Activated T-cell treated with anti-CD3 and anti-CD28 coated beads, Interleukin-2, amount 50 U/mL, for 1 hour (primary cell): ENCODE measurements at places on chromosomes 1 and 21.

DNA sequence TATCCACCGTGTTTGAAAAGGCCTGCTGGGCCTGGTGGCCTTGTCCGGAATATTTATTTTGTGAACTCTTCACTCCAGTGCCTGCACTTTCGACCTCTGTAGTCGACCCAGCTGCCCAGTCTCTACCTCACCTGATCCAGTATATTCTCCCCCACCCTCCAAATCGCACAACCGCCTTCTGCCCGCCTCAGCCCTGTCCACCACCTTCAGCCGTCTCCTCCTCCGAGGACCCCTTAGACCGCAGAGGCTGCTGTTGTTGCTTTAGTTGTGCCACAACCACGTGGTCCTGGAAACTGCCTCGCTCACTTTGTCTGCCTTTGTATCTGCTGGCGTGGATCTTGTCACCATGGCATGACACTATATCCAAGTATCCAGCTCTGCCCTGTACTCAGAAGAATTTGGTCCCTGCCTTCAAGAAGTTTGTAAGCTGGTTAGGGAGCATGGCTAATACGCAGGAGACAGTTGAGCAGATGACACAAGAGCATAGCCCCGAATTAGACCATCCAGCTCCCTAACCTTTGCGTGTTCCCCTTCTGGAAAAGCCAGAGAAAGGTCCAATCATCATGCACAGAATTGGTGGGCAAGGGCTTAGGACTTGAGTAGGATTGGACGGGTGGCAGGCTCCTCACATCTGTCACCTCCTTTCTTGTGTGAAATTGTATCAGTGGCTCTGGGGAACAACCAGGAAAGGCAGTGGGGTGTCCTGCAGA lies 1.5 kb downstream of the PHGDH start:
- no peak for DNase-seq

DNA sequence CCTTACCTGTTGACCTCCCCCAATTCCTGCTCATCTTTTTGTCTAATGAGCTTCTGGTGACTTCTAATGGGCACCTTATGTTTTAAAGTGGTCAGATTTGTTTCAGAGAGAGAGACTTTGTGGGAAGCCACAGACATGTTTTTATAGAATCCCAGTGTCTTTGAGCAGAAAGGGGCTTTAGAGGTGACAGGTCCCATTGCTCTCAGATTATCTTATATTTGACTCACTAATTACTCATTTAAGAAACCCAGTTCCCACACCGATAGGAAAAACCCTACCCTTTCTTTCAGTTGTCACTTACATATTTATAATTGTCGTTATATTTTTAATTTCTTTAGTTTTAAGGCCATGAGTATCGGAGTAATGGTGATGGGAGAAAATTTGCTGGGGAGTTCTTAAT lies 215.5 kb downstream of the CAMTA1 start:
- no peak for DNase-seq

DNA sequence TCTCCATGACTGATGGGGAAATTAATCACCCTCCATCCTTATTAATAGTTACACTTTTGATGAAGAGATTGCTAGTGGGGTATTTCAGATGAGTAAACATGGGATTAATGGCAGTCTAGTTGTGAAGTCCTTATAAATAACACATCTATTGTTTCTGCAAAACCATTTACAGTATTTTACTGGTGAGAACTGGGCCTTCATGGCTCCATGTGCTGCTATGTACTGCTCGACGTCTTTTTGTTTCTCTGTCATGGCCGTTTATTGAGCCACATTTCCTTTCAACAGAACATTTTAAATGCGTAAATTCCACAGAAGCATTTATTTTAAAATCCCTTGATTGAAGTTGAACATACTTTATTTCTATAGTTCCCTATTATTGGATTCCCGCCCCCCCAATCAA lies 34.5 kb downstream of the SPEN start:
- no peak for DNase-seq

- DNase-seq: no peak
These were observed 15.6 kb upstream of the TACSTD2 start for GRCh38 chr1:58592522-58593134.

GRCh38 chr1:172163498-172164215 lies 256.8 kb upstream of the C1orf105 start:
- DNase-seq: no peak

GRCh38 chr21:43300496-43301408 lies 126.2 kb downstream of the SIK1 start:
- DNase-seq: no peak

DNA sequence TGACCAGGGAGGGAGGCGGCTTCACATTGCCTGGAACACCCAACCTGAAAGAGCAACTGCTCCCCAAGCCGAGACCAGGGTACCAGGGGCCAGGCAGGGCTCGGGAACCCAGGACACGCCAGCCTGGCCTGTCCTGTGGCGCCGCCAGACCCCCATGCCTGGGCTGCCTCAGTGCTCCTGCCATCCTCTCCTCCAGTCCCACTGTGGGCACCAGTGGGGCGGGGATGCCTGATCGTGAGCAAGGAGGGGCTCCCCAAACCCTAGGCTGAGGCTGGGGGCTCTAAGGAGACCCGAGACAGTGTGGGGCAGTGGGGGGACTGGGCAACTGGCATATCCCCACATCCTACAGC lies 45.1 kb downstream of the WNT9A start:
- no peak for DNase-seq

- no peak for DNase-seq
These were observed 118.7 kb upstream of the RRP15 start for GRCh38 chr1:218166268-218166945.

GRCh38 chr1:226125097-226125630 lies 61.4 kb downstream of the ACBD3 start:
- DNase-seq: peak; percentile 92

DNA sequence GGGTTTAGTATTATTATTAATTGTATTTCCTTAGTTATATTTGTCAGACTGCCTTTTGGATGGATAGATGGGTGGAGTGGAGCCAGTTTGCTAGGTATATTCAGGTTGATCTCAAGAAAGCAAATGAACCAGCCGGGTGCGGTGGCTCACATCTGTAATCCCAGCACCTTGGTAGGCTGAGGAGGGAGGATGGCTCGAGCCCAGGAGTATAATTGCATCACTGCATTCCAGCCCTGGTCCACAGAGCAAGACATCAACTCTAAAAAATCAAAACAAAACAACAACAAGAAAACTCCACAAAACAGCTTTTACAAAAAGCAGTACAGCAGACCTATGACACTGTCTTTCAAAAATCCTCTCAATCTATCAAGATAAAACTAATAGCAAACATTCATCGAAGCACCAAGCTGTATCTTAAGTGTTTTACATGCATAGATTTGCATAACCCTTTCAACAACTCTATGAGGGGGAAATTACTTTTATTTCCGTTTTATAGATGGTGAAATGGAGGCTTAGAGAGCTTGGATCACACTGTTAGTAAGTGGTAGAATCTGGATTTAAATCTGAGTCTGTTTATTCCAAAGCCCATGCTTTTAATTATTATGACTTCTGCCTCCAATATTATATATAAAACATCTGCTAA lies 25.5 kb downstream of the KMO start:
- no peak for DNase-seq

DNA sequence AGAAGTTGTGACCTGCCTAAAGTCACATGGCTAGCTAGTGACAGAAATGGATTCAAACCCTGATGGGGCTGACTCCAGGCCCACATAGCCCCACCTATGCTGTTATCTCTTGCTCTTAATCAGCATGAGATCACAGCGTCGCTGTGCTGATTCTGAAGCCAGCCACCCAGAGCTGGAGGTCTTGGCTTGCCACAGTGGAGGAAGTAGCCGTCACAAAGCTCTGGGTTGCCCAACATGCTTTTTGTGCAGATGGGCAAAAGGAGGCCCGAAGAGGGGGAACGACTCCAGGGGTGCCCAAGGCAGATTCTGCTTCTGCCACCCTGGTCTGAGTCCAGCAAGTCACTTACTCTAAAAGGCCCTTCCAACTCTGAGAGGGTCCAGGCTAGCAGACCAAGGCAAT lies 14.7 kb upstream of the MFSD2A start:
- no peak for DNase-seq

GRCh38 chr1:199295107-199295506 lies 656.3 kb downstream of the PTPRC start:
- no peak for DNase-seq

- no peak for DNase-seq
These were observed 30.7 kb downstream of the ALPL start for GRCh38 chr1:21539933-21540332.

- no peak for DNase-seq
These were observed 4.6 kb downstream of the ZFP69B start for GRCh38 chr1:40454873-40455272.

GRCh38 chr21:37483776-37484175 lies 117.2 kb downstream of the DYRK1A start:
- DNase-seq: no peak

GRCh38 chr1:209708297-209708696 lies 3.7 kb downstream of the HSD11B1 start:
- no peak for DNase-seq

DNA sequence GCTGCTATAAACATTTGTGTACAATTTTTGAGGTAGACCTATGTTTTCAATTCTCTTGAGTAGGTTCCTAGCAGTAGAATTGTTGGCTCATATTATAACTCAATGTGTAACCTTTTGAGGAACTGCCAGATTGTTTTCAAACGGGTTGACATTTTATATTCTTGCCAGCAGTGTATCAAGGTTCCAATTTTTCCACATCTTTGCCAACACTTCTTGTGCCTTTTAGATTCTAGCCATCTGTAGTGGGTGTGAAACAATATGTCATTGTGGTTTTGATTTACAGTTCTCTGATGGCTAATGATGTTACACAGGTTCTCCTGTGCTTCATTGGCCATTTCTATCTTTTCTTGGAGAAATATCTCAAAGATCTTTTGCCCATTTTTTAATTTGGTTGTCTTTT lies 36.4 kb downstream of the MAP3K7CL start:
- no peak for DNase-seq

- no peak for DNase-seq
These were observed 78.9 kb downstream of the DSCAM start for GRCh38 chr21:40768056-40768455.

GRCh38 chr1:245014247-245015029 lies 140.3 kb upstream of the KIF26B start:
- no peak for DNase-seq

DNA sequence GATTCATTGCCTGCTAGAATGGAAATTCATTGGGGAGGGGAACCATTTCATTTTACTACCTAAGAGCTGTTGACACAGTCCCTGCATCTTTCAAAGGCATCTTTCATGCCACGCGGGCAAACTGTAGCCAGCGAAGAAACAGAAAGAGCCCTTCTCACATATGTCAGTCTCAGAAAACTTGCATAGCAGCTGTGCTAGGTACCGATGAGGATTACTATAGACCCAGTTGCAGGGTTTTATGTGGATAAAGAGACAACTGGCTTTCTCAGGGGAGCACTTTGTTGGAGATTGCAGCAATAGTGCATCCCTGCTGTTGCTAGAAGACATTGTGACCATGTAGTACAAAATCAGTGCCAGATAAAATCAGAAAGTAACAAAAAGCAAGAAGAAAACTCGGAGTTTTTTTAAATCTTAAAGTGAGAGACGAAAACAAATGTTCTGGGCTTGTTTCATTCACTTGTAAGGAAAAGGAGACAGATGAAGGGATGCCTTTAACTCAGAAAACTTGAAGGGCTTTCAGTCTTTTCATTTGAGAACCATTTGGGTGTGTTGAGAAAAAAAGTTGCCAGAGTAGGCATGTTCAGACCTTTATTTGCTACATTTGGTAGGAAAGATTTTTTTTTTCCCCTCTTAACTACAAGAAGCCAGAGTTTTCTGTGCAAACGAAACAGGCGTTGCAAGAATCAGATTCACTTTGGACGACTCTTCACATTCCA lies 804.1 kb downstream of the USP25 start:
- DNase-seq: no peak

DNA sequence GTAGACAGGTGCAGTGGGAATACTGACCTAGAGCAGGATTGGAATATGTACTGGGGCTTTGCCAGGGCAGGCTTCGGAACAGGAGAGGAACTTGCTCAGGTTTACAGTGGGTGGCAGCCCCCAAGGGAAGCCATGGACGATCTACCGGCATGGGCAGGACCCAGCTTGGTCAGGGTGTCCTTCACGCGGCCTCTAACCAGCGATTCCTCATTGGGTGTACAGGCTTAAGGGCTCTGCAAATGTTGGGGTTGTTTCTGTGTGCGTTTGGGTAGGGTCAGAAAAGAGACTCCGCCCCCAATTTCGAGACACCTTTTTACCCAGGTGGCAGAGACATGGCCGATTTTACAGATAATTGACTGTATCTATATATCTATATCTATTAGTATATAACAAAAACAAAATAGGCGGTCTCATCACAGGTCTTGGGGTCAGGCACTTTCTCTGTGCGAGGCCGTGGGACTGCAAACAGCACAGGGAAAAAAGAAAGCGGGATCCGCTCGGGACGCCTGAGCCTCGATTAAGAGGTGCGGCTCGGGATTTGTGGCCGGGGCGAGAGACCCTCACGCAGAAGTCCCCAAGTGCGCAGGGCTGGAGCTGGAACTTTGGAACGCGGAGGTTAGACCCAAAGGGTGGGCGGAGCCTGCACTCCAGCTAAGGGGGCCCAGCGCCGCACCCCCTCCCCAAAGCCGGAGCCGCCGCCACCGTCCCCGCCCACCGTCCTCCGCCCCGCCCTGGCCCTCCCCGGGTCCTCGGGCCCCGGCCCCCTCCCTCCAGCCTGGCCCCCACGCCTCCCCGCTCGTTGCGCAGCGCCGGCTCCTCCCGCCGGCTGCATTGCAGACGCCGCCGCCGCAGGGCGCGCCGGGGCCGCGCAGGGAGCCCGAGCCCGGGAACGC lies 67.5 kb upstream of the VAMP3 start:
- peak; percentile 45 for DNase-seq

- DNase-seq: no peak
These were observed 32.3 kb downstream of the EEIG2 start for GRCh38 chr1:108592030-108592759.

GRCh38 chr1:8349961-8350360 lies 32.0 kb downstream of the SLC45A1 start:
- DNase-seq: no peak

DNA sequence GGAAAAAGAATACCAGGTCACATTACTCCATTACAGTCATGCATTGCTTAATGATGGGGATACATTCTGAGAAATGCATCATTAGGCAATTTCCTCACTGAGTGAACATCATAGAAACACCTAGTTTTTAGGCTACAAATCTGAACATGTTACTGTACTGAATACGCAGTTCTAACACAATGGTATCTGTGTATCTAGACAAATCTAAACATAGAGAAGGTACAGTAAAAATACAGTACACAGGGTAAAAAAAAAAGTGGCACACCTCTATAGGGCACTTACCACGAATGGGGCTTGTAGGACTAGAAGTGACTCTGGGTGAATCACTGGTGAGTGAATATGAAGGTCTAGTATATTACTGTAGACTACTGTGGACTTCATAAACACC lies 115.7 kb downstream of the AKT3 start:
- no peak for DNase-seq
